ENCODE measurements at places on chromosomes 16 and 17.

- DNase-seq = no peak
These were observed 12.0 kb upstream of the CRISPLD2 start for GRCh38 chr16:84807776-84808175.

- DNase-seq = no peak
These were observed 242.6 kb upstream of the CIBAR2 start for GRCh38 chr16:85354686-85355514.

DNA sequence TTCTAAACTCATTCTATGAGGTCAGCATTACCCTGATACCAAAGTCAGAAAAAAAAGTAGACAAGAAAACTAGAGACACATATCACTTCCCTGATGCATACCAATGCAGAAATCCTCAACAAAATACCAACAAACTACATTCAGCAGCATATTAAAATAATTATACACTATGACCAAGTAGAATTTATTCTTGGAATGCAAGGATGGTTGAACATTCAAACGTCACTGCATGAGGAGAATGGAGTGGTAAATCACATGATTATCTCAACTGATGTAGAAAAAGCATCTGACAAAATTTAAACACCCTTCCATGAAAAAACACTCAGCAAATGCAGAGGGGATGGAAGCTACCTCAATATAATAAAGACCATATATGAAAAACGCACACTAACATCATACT is 155.0 kb upstream of the KCNJ18 start:
- DNase-seq = no peak

- DNase-seq = no peak
These were observed 4.4 kb upstream of the CYLD start for GRCh38 chr16:50737420-50737959.

DNA sequence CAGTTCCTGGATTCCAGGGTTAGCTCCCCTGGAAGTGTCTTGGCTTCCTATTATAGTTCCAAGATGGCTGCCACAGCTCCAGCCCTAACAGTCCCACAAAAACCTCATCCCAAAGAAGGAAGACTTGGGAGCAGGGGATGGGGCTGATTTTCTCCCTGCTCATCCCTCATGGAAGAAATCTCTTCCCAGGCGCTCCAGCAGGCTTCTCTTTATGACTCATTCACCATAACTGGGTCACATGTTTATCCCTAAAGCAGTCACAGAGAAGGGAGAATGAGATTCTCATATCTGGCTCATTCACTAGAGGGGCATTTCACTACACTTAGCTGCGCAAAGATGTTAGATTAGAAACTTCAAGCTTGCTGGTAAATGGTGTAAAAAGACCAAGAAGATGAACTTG is 206.5 kb upstream of the IRX3 start:
- no peak for DNase-seq

- no peak for DNase-seq
These were observed 2.4 kb downstream of the SPATA20 start for GRCh38 chr17:50549256-50549941.

GRCh38 chr17:37450112-37450511 is 39.6 kb upstream of the DUSP14 start:
- no peak for DNase-seq
